Activated CD8-positive, alpha-beta T cell treated with anti-CD3 and anti-CD28 coated beads for 36 hours (primary cell): ENCODE measurements at places on chromosomes 1 and 21. TPM values are rescaled to one million over a fixed set of nuclear protein-coding genes. Genes with fewer than 3 reads are reported as not detected.

GRCh38 chr1:245090491-245091090 is 64.2 kb upstream of the KIF26B start:
- H3K27ac ChIP-seq = no peak overlapping the region
- DNase-seq = no peak
- H3K4me3 ChIP-seq = no peak overlapping the region
- no peaks in the 10 kb centered on the region for H3K36me3 ChIP-seq
- peaks cover 4% of the 10 kb centered on the region for H3K4me1 ChIP-seq
- no peaks in the 10 kb centered on the region for H3K27me3 ChIP-seq

Gene TXLNA
- total RNA-seq = 71.5 TPM

DNA sequence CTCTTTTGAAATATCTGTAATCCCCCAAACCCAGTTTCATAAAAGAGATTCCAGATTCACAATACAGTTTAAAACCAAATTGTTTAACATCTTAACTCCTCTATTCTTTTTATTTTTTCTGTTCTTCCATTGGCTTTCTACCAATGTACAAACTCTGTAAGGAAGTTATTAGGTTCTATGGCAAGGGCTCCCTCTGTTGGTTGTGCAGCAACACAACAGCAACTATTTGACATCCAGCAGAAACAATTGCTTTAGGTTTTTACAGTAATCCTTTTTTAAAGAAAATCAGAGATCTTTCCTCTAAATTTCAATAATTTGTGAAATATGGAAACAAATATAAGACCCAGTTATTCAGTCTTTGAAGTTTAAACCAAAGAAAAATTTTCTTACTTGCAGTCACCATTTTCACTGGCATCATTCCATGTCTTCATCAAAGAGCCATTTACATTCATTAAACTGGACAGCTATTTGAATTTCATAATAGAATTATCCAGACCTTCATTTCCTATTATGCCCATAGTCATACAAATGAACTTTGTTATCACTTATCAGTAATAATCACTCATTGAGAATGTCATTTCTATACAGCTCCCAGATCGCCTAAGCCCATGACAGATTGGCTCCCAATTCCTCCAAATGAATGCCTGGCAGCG is 46.5 kb upstream of the RNF11 start:
- peak; percentile 48 for DNase-seq
- peaks cover 4% of the 10 kb centered on the region for H3K27me3 ChIP-seq
- H3K27ac ChIP-seq = no peak overlapping the region
- no peaks in the 10 kb centered on the region for H3K36me3 ChIP-seq
- no peak overlapping the region for H3K4me3 ChIP-seq

DNA sequence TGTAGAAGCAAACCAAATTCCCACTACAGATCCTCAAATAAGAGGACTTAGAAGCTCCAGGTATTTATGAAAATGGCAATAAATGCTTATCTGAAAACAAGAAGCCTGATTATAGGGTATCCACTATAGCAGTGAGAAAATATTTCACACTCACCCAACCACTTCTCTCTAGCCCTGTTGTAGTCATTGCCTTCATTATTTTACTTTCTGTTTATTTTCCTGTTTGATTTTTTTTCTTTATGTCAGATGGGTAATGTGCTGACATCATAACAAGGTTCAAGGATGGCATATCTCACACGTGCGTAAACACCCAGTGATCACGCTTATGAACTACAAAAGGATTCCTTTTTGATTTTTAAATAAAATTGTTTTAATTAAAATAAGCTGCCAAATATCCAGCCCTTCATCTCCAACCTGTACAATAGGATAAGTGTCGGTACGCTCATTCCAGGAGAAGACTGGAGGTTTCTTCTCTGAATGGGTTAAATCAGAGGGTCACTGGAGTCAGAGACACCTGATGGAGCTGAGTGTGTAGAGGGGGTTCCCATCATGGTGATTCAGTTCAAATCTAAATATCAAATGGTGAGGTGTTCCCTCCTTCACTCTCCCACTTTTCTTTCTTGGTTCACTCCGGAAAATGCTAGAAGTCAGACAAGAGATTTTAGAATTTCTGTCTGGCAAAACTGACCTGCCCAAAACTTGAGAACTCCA is 8.2 kb upstream of the S1PR1 start:
- H3K27me3 ChIP-seq = no peaks in the 10 kb centered on the region
- H3K36me3 ChIP-seq = peaks cover 5% of the 10 kb centered on the region
- no peak overlapping the region for H3K4me3 ChIP-seq
- H3K4me1 ChIP-seq = peaks cover 28% of the 10 kb centered on the region

- H3K36me3 ChIP-seq = no peaks in the 10 kb centered on the region
- H3K4me3 ChIP-seq = no peak overlapping the region
- H3K27ac ChIP-seq = no peak overlapping the region
Observed at GRCh38 chr21:15508554-15508953, 221.2 kb upstream of the USP25 start.

DNA sequence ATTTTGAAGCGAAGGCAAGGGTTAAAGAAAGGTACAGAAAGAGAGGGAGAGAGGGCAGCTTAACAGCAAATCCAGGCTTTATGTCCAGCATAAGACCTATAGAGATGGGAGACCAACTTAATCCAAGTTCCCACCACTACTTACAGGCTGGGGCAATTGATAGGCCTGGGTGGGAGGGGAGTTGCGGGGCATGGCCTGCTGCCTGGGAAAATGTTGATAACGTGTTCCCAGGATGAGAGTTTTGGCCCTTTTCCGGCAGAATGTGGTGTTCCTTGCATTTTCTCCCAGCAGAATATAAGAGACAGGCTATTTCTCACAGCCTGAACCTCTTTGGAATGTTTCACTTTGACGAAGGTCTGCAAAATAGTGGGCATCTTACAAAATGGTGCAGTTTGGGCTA is 34.9 kb upstream of the PLA2G5 start:
- peaks cover 11% of the 10 kb centered on the region for H3K27me3 ChIP-seq
- H3K36me3 ChIP-seq = peaks cover 2% of the 10 kb centered on the region
- H3K4me3 ChIP-seq = no peak overlapping the region
- no peak overlapping the region for H3K27ac ChIP-seq
- H3K4me1 ChIP-seq = peaks cover 7% of the 10 kb centered on the region
- no peak for DNase-seq

GRCh38 chr1:101265684-101266083 is 28.9 kb downstream of the S1PR1 start:
- H3K4me1 ChIP-seq = peaks cover 55% of the 10 kb centered on the region
- DNase-seq = no peak
- no peaks in the 10 kb centered on the region for H3K27me3 ChIP-seq
- no peaks in the 10 kb centered on the region for H3K36me3 ChIP-seq
- no peak overlapping the region for H3K4me3 ChIP-seq

DNA sequence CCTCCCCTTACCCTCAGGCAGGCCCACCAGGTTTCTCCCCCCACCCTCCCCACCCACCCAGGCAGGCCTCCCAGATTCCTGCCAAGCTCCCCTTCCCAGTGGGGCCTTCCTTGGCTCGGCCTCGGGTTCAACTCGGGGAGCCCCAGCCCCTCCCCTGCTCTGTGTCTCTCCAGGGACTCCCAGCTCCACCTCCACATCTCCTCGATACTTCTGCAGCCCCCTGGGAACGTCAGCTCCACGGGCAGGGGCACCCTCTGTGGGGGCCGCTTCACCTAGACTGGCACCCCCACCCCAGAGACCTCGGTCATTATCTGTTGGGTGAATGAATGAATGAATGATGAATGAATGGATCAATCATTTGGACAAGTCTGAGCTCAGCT is 775 bp downstream of the MMEL1 start:
- H3K4me1 ChIP-seq = no peaks in the 10 kb centered on the region
- H3K36me3 ChIP-seq = no peaks in the 10 kb centered on the region
- H3K27me3 ChIP-seq = peaks cover 31% of the 10 kb centered on the region

GRCh38 chr1:232951180-232951579 is 769 bp downstream of the NTPCR start:
- DNase-seq = peak; percentile 39
- H3K4me1 ChIP-seq = peaks cover 33% of the 10 kb centered on the region
- H3K36me3 ChIP-seq = peaks cover 5% of the 10 kb centered on the region
- peak overlapping the region; percentile 95 for H3K27ac ChIP-seq
- H3K27me3 ChIP-seq = no peaks in the 10 kb centered on the region

Gene ZNF436
- 5.8 TPM for total RNA-seq

GRCh38 chr1:32611859-32612188 is 38.5 kb downstream of the ZBTB8OS start:
- no peak for DNase-seq
- no peaks in the 10 kb centered on the region for H3K36me3 ChIP-seq
- no peak overlapping the region for H3K27ac ChIP-seq
- H3K27me3 ChIP-seq = no peaks in the 10 kb centered on the region

Gene AMY1A
- total RNA-seq = not detected

DNA sequence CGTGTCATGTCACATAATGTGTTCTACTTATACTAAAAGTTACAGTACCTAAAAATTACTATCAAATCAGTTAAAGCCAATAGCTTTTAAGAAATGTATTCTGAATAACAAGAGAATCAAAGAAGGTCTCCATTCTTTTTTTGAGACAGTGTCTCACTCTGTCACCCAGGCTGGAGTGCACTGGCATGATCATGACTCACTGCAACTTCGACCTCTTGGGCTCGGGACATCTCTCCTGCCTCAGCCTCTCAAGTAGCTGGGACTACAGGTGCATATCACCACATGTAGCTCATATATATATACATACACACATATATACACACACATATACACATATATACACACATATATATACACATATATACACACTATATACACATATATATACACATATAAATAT is 20.1 kb downstream of the COP1 start:
- H3K4me3 ChIP-seq = no peak overlapping the region
- no peak overlapping the region for H3K27ac ChIP-seq
- no peak for DNase-seq
- peaks cover 70% of the 10 kb centered on the region for H3K4me1 ChIP-seq
- H3K27me3 ChIP-seq = no peaks in the 10 kb centered on the region

DNA sequence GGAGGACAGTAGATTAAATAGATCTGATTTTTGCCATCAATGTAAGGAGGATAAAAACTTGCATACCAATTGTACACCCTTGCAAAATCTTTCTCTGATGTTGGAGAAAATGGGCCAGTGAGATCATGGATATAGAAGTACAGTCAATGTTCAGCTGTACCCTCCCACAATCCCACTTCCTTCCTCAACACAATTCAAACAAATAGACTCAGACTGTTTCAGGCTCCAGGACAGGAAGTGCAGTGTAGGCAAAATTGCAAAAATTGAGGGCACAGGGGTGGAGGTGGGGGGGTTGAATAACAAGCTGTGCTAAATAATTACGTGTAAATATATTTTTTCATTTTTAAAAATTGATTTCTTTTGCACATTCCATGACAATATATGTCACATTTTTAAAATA is 3.9 kb upstream of the IFI44 start:
- no peak for DNase-seq
- H3K27ac ChIP-seq = peak overlapping the region; percentile 35
- no peaks in the 10 kb centered on the region for H3K27me3 ChIP-seq
- peaks cover 46% of the 10 kb centered on the region for H3K36me3 ChIP-seq
- H3K4me1 ChIP-seq = peaks cover 42% of the 10 kb centered on the region
- no peak overlapping the region for H3K4me3 ChIP-seq

Gene LCA5L
- 0.36 TPM for total RNA-seq

- no peak overlapping the region for H3K4me3 ChIP-seq
- no peak overlapping the region for H3K27ac ChIP-seq
- DNase-seq = no peak
- H3K4me1 ChIP-seq = peaks cover 26% of the 10 kb centered on the region
- no peaks in the 10 kb centered on the region for H3K36me3 ChIP-seq
- H3K27me3 ChIP-seq = no peaks in the 10 kb centered on the region
Observed at GRCh38 chr1:172382406-172382805, 38.1 kb upstream of the C1orf105 start.

DNA sequence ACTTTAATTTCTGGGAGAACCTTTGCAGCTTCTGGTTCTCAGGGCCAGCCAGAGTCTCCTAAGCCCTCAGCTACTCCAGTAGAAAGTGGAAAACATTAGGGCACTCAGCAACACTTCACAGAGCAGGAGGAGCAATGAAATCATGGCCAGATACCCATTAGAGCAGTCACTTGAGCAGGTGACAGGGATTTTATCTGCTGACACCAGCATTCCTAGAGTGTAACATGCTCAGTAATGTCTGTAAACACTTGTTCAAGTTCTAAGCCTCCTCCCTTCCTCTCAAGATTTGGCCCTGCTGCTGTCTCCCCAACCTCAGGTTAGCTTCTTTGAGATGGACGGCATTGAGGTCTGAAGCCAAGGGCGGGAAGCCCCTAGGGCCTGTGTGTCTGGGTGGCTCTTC is 218.0 kb downstream of the GRIK3 start:
- no peaks in the 10 kb centered on the region for H3K36me3 ChIP-seq
- no peaks in the 10 kb centered on the region for H3K27me3 ChIP-seq
- H3K27ac ChIP-seq = no peak overlapping the region
- no peak for DNase-seq
- H3K4me3 ChIP-seq = no peak overlapping the region
- no peaks in the 10 kb centered on the region for H3K4me1 ChIP-seq

DNA sequence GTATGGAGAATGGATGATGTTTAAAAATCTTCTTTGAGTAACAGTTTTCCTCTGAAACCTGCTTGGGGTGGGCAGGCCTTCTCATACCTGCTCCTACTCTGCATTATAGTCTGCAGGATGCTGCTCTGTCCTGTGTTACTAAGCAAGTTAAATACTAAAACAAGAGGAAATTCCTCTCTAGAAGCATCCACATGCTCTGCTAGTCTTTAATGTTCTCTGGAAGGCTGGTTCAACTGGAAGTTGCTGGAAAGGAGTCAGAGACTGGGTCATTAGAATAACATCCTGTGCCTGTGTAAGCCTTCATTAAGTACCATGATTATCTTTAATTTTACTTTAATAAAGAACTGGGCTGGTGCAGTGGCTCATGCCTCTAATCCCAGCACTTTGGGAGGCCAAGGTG is 5.8 kb downstream of the SELP start:
- no peak for DNase-seq
- H3K27me3 ChIP-seq = no peaks in the 10 kb centered on the region
- H3K4me1 ChIP-seq = peaks cover 58% of the 10 kb centered on the region
- peaks cover 12% of the 10 kb centered on the region for H3K36me3 ChIP-seq
- no peak overlapping the region for H3K4me3 ChIP-seq

DNA sequence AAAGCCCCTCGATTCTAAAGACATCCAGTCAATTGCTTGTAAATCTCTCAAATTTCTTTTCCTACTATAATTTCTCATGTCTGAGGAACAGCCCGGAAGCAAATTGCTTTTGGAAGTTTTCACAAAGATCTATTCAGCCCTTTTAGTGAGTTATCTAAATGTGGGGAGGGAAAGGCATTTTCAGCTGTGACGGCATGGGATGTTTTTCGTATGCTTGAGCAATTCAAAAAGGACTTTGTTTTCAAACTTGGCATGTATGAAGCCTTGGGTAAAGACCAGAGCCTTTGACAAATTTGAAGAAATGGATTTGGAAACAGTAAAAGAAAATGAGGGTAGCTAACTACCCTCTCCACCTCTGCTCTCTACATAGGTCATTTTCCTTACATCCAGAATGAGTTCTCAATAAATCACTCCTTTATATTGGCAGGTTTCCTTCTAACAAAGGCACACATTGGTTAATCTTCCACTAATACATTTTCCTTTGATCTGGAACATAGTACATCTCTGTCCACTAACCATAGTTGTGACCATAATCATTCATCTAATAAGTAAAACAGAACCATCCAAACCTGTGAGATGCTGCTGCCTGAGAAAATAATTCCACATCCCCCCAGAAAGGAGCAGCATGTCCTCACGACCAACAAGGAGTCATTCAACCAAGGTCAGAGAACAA is 66.1 kb upstream of the ADAM30 start:
- no peak for DNase-seq
- no peaks in the 10 kb centered on the region for H3K27me3 ChIP-seq
- H3K27ac ChIP-seq = no peak overlapping the region

- no peak for DNase-seq
- peaks cover 6% of the 10 kb centered on the region for H3K4me1 ChIP-seq
- no peak overlapping the region for H3K4me3 ChIP-seq
- H3K27ac ChIP-seq = no peak overlapping the region
- peaks cover 3% of the 10 kb centered on the region for H3K27me3 ChIP-seq
Observed at GRCh38 chr1:151143986-151144385, 2.4 kb downstream of the SEMA6C start.

Gene BEND5
- 62.6 TPM for total RNA-seq

Gene TAS1R3
- total RNA-seq = 0.14 TPM

- H3K4me3 ChIP-seq = no peak overlapping the region
- peak; percentile 86 for DNase-seq
Observed at GRCh38 chr1:59814180-59814900, 409 bp upstream of the HOOK1 start.
